NCI-H1092 treated with DMSO at 0.1 percent for 48 hours (cell line): ENCODE measurements at places on chromosomes 11 and 22.

DNA sequence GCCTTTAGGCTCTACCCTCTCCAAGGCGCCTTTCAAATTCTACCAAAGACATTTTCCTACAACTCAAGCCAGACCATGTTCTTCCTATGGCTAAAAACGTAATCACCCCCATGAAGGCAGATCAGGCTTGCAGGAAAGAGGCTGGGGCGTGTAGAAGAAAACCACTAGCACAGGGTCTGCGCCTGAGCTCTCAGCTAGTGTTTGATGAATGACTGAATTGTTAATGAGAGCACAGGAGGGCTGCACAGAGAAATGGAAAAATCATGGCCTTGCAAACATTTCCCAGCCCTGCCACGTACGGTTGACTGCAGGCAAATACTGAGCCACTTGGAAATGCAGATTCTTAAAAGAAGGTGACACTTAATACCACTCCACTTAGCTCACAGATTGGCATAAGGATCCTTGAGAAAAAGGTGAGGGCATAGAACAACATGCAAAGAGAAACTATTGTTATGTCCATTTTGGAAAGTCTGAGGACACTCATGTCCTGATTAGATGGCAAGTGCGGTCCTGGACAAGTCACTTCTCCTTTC, 148.6 kb downstream of the NXPE2 start:
- DNase-seq: no peak

DNA sequence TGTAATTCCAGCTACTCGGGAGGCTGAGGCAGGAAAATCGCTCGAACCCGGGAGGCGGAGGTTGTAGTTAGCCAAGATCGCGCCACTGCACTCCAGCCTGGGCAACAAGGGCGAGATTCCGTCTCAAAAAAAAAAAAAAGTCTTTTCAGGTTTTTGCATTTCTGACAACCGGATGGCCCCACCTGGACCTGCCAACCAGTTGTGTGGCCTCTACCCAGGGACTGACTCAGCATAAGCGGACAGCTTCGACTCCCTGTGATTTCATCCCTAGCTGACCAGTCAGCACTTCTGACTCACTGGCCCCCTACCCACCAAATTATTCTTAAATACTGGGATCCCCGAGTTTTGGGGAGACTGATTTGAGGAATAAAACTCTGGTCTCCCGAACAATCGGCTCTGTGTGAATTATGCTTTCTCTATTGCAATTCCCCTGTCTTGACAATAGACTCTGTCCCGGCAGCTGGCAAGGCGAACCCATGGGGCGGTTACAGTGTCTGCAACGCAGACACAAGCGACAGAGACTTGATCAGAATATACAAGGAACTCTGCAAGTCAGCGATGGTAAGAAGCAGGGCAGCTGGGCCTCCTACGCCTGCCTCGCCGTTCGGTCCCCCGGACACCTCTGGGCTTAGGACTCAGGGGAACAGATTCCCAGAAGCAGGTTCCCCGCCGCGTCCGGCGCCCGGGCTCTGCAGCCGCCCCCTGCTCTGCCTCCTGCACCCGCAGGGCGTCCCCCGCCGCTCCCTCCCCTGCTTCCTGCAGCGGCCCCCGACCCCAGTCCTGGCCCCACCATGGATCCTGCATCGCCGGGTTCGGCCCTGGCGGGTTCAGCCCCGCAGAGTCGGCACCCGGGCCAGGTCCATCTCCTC, 741 bp upstream of the TALDO1 start:
- DNase-seq: peak; percentile 59

DNA sequence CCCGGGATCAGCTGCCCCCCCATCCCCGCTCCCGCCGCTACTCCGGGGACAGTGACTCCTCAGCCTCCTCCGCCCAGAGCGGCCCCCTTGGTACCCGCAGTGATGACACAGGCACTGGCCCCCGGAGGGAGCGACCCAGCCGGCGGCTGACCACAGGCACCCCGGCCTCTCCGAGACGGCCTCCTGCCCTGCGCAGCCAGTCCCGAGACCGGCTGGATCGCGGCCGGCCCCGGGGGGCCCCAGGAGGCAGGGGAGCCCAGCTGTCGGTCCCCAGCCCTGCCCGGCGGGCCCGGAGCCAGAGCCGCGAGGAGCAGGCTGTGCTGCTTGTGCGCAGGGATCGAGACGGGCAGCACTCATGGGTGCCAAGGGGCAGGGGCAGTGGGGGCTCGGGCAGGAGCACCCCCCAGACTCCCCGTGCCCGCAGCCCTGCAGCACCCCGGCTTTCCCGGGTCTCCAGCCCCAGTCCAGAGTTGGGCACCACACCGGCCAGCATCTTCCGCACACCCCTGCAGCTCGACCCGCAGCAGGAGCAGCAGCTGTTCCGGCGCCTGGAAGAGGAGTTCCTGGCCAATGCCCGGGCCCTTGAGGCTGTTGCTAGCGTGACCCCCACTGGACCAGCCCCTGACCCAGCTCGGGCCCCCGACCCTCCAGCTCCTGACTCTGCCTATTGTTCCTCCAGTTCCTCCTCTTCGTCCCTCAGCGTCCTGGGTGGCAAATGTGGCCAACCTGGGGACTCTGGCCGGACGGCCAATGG, 3.9 kb downstream of the RASL10A start:
- DNase-seq: no peak

DNA sequence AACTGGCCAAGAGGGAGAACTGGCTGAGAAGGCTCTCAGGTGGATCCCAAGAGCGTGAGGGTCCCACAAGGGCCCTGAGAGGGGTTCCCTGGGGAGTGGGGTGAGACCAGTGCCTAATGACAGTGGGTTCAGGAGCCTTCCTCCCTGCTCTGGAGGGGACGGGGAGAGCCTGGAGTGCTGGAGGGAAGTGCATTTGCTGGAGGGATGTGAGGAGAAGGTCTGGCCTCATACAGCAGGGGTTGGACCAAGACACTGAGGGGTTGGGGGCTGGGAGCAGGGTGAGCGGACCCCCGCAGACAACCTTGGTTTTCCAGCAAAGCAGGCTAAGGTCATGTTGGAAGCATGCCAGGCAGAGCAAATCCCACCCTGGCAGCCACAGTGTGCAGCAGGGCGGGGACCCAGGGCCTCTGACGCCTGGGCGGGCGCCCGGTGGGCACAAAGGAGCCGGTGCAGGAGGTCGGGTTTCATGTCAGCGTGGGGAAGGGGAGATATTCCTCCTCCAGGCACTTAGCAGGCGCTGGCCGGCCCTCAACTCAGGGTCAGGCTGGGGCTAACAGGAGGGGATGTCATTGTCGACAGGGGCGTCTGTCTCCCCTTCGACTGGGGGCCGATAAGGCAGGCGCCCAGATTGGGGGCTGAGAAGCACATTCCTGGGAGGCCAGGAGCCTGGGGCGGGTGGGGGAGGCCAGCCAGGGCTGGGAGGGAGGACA, 3.1 kb upstream of the DERL3 start:
- DNase-seq: peak; percentile 62

DNA sequence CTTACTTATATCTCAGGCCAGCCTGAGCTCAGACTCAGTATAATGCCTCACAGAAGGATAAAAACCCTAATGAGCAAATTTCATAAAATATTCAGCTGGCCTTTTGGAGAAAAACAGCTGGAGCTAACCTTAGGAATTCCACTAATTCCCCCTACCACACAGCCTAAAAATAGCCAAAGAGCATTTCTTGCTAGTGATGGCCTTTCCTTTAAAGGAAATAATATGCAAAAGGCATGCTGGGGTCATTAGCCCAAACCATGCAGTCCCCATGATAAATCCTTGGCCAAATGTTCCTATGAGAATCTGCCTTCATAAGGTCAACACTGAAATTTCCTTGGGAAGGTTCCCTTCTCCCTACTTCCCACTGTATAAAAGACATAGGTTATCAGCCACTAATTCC, 38.2 kb downstream of the SYTL2 start:
- DNase-seq: no peak

DNA sequence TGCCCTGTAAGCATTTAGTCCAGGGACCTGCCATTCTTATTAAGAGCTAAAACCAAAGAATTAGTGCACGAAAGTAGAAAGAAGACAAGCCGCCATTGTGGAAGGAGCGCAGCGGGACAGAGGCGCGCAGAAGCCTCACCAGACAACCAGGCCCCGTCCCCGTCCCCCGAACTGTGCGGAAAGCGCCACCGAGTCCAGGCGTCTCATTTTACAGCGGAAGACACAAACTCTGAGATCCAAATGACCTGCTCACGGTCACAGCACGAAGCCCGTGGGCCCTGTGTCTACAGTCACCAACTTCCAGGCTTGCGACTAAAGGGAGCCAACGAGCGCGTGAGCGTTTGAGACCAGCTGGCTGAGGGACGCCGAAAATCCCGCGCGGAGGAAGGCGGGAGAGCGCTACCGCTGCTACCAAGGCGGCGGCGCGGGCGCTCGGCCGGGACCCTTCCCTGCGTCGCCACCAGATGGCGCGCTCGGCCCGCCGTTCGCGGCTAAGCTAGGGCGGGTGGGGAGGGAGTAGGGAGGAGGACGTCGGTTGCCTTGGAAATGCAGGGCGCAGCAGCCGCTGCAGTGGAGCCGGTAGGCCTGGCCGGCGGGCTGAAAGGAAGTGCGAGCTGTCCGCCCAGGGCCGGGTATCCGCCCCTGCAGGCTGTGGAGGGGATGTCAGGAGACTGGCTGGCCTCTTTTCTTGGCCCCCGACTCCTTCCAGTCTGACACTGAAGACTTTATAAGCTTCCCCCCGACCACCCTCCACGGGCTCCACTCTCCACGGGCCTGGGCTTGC, 434 bp upstream of the CCDC83 start:
- peak; percentile 95 for DNase-seq

DNA sequence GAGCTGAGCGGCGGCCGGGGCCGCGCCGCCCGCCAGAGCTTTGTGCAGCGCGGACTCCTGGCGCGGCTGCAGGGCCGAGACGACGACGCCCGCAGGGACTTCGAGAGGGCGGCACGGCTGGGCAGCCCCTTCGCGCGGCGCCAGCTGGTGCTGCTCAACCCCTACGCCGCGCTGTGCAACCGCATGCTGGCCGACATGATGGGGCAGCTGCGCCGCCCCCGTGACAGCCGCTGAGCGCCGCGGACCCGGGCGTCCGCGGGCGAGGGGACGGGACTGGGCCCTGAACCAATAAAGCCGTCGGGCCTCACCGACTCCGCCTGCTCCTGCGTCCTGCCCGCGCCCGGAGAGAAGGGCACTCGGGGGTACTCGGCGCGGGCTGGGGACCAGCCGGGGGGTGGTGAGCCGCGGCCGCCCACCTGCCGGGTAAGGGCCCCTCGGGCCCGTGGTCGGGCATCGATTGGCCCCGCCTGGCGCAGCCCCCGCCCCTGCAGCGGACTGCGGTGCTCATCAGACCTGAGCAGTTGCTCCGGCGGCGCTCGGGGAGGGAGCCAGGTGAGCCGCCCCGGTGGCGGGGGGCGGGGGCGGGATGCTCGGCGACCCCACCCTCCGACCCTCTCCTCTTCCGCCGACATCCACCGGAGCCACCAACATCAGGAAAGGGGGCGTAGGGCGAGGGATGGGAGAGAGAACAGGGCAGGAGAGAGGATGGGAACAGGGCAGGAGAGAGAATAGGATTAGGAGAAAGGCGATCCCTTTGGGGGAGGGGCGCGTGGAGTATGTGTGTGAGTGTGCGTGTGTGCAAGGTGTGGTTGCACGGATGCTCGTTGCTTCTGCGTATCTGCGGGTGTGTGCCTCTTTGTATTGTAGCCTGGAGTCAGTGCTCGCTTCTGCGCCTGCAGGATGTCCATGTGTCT, at the start of gene TMEM25:
Gene TMEM25, plus strand, starts transcription at position 510 of the 914 bp plus-strand sequence. CDS start 610 bp downstream, outside the sequence.
- peak; percentile 77 for DNase-seq

GRCh38 chr11:126477535-126478305, 122.2 kb downstream of the ST3GAL4 start:
- DNase-seq: peak; percentile 52

- DNase-seq: no peak
These were observed 59.2 kb downstream of the CACNG2 start for GRCh38 chr22:36644333-36644757.

DNA sequence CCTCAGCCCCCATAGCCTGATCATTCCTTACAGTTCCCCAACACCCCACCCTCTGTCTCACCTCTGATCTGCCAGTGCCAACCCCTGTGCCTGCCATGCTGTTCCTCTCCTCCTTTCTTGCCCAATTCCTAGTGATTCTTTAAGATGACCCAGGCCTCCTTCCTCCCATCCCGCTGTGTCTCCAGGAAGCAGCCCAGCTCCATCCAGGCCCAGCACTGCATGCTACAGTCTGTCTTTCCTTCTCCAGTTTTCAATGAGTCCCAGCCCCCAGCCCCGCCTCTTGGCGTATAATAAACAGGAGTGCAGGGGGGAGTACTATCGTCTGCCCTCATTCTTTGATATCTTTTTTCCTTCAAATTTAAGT, 12.3 kb downstream of the LTBP3 start:
- no peak for DNase-seq

GRCh38 chr22:40415531-40416266, 45.3 kb downstream of the SGSM3 start:
- DNase-seq: no peak

GRCh38 chr11:124109377-124109776, 5.9 kb upstream of the VWA5A start:
- DNase-seq: no peak

- DNase-seq: no peak
These were observed 6.7 kb upstream of the CAPRIN1 start for GRCh38 chr11:34044664-34045485.

GRCh38 chr11:36311926-36312595, 16.0 kb downstream of the PRR5L start:
- peak; percentile 72 for DNase-seq

DNA sequence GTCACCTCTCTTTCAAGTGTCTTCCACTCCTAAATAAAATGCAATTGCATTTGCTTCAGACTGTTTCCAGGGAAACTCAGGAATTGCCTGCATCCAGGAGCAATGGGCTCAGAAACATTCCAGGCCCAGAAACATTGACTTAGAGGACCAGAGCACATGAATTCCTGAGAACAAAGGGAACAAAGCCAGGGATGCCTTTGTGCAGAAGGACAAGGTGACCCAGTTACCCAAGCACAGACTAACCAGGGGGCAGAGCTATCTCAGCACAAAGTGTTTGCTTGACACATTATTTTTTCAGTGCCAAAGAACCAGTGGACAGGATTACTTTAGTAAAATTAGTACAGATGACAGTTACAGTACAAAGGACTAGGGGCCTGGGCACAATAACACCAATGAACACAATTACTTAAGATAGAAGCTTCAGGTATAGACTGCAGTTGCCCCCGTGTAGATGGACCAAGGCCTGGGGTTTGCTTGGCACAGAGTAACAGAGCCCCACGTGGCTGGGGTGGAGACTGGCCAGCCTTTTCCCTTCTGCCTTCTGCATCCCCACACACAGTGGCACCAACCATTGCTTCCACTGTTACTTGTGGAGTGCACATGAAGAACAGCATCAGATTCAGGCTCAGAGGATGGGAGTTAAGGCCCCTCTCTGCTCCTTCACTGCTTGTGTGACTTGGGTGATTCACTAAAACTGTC, 500.8 kb downstream of the INSC start:
- no peak for DNase-seq

DNA sequence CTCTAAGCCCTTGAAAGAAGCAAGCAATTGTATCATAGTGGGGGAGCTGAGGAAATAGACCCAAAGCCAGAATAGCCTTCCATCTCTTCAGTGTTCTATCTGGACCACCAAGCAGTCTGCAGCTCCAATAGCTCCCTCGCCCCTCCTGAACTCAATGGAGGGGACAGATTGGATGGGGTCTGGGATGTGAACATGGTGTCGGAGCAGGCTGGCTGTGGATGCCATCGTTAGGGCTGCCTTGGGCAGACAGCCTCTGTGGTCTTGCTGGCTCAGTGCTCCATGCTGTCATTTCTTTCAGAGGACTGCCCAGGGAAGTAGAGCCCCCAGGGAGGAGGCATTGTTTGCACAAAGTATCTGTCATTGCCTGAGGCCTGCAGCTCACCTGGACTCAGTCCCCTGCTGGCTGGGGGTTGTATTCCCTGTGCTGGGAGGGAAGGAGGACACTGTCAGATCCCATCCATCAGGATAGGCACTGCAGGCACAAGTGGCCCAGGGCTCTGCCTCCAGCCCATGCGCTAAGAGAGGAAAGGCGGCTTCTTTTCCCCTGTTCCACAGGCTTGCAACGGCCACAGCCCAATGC, 537.7 kb downstream of the BUD13 start:
- peak; percentile 27 for DNase-seq

GRCh38 chr11:58530236-58530635, 22.3 kb upstream of the OR5B21 start:
- DNase-seq: no peak
